ENCODE measurements at places on chromosomes 2 and 18.

DNA sequence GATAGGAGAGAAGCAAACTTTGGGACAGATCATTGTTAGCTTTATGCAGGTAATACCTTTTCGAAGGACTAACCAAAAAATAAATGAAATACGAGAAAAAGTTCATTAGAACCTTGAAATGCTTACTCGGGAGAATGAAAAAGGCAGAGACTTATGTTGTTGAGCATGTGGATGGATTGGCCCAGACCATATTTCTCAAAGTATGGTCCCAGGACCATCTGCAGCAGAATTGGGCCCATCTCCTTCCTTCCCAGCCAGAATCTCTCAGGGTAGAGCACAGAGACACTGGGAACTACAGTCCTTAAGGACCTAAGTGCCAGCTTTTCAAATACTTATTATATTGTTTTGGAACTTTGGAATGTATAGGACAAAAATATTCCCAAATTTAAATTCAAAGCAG lies 50.8 kb downstream of the KCTD18 start:
- no peak for DNase-seq

DNA sequence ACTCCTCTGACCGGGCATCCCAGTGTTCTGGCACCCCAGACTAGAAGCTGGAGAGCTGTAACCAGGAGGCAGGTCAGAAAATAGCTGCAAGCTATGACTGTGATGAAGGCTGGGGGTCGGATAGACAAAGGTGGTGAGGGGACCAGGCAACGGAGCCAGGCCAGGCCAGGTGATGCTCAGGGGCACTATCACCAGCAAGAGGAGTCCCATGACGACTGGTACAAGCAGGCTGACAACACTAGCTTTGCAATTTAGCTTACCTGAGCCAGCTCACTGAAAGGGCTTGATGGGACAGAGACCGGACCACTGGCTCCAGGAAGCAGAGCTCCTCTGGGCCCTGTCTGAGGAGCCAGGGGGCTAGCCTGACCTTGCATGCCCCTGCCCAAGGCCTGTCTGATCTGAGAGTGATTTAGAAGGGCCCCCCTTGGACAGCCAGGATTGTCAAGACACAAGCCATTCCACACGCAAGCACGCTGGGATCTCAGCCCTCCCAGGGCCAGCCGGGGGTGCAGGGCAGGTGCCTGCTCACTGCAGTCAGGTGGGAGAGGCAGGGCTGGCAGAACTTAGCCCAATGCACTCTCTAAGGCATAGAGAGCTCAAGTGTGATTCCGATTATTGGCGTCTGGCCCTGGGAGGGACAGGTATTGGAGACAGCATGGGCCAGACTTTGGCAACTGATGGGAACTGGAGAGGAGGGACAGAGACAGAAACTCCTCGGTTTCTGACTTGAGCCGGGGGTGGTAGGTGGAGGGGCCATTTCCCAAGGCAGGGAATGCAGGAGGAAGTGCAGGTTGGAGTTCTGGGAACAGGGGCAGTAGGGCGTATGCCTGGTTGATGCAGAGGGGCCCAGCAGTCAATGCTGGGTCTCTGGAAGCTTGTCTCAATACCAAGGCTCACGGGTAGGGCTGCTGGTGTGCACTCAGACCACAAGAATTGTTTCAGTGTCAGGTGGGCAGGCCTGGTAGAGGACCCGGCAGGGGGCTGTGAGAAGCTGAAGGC lies 47.7 kb downstream of the MYO7B start:
- peak; percentile 70 for DNase-seq

- DNase-seq = no peak
Observed at GRCh38 chr2:169716238-169716886, 17.3 kb upstream of the KLHL23 start.

DNA sequence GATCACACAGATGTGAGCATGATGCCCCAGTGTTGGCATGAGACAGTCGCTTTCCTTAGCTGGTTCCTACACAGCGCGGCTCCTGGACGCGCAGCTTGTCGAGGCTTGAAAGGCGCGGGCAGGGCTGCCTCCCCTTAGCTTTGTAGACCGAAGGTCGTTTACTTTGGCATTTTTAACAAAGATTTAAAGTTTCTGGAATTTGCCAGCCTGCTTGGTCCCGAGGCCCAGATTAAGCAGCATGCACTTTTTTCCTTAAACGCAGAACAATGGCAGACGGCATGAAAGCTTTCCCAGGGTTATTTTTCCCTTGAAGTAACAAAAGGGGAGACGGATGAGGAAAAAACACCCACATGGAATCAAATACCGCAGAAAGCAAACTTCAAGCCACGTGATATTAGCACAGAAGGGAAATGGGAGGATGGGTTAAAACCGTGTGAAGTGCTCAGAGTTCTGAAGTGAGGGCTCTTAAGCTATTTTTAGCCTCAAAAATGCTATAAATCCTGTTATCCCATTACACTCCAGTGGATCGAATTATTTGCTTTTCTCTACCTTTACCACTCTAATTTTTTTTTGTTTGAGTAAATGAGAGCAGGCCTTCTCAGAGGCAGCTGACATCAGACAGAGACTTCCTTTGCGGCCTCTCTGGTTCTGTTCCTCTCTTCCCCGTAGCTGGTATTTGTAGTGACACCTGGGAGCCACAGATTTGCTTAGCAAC lies 55.7 kb downstream of the NPAS2 start:
- DNase-seq = peak; percentile 56

DNA sequence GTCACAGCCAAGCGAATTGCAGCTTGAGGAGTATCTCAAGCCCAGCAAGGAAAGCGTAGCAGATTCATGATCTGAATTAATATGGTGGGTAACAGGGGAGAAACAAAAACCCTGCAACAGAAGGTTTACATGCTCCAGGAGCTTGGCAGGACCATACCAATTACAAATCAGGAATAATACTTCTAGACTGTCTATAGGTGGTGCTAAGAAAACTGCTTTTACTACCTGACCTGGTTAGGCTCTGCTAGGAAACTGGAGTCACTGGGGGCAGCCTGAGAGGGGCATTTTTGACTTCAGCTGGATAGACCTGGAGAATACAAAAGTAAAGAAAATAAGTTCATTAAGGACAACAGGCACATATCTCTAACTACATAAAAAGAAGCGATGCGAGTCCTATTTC lies 24.6 kb upstream of the SPOPL start:
- DNase-seq = no peak

DNA sequence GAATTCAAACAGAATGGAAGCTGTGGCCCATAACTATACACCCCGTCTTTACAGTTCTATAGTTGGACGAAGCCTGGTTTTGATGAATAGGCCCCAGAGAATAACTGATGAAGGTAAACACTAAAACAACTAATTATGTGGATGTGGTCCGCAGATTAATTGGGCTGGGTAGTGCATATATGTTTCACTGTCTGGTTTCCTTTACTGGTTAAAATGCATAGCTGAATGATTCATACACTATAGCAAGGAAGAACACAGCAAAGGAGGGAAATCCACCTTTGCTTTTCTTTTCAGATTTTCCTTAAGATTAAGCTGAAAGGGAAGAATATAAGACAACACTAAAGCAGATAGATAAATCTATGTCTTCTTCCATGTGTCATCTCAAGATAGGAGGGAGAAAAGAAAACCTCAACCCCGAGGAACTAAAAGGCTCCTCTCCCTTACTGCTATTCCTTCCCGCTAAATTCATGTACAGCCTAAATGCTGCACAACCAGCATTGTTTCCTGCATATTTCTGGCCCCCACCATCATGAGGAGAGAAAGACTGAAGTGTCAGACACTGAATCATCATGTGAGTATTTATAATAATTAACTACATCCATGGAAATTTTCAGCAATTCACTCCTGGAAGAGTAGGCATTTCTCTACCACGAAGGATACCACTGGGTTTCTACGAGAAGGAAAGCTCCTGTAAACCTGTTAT lies 297.1 kb upstream of the CCDC68 start:
- no peak for DNase-seq

DNA sequence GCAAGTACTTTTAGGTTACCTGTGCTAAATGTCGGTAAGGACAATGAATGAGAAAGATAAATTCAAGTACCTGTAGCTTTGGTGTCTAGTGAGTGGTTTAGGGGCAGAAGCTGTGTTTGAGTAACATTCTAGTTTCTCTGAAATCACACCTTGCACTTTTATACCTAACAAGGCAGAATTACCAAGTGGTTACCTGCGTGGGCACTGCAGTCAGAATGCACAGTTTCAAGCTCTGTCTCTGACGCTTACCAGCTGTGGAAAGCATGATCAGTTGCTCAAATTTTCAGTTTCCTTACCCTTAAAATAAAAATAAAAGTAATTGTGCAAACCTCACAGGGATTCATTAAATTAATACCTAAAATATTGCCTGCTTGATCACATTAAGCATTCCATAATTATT lies 846.9 kb upstream of the VRK2 start:
- no peak for DNase-seq

DNA sequence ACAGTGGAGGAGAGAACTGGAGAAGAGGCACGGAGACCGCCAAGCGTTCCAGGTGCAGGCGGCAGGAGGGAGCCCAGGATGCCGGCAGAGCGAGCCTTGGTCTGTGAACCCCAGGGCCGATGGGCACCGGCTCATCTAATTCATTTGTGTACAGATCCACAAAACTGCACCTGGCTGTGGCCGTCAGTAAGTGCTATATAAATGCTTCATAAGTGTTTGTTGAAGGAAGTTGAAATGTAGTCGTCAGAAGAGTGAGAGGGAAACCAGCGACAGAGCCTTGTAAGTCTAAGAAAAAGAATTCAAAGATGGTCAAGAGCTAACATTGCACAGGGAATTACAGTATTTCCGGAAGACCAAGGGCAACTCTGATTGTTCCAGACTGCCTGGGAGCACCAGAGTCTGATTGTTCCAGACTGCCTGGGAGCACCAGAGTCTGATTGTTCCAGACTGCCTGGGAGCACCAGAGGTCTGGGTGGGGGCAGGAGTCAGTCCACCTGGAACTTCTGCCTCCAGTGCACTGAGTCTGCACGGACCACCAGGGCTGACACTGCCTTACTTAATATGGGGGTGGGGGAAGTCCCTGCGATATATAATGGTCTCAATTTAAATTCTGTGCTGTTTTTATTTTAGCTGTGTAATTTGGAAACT lies 112.3 kb downstream of the BCL2 start:
- DNase-seq = no peak

DNA sequence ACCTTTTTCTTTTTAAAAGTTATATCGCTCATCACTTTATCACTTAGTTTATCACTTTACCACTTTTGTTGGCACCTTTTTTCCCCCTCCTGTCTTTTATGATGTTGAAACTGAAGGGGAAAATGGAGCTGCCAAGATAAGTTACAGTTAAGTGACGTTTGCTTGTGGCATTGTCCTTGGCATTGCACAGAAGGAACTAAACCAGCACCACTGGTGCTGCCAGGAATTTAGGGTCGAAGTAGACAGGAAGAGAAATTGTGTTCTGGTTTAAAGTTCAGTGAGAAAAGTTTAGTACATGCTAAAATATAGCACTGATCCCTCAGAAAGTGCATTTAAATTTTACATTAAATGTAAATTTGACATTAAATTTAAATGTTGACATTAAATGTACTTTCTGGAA lies 49.9 kb downstream of the MYO1B start:
- DNase-seq = no peak

GRCh38 chr2:75303227-75303626 lies 103.9 kb upstream of the TACR1 start:
- no peak for DNase-seq

- no peak for DNase-seq
Observed at GRCh38 chr18:12777500-12777944, 74.7 kb downstream of the PSMG2 start.

GRCh38 chr2:24175631-24176187 lies 856 bp downstream of the FAM228A start:
- no peak for DNase-seq

DNA sequence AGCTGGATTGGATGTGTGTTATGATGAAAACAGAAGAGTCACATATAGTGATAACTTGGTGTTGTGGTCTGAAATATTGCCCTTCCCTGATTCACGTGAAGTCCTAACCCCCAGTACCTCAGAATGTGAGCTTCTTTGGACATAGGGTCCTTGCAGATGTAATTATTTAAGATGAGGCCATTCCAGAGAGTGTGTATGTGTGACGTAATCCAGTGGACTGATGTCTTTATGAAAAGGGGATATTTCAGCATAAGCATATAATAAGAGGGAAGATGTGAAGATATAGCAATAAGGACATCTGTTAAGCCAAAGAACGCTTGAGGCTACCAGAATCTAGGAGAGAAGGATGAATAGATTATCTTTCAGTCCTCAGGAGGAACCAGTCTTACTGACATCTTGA lies 62.5 kb downstream of the LTBP1 start:
- no peak for DNase-seq

- no peak for DNase-seq
Observed at GRCh38 chr2:164974221-164974620, 18.9 kb upstream of the SLC38A11 start.
